ENCODE measurements at places on chromosomes 3 and 15.

GRCh38 chr15:78411061-78411460, 27.0 kb upstream of the IREB2 start:
- DNase-seq, result no peak

DNA sequence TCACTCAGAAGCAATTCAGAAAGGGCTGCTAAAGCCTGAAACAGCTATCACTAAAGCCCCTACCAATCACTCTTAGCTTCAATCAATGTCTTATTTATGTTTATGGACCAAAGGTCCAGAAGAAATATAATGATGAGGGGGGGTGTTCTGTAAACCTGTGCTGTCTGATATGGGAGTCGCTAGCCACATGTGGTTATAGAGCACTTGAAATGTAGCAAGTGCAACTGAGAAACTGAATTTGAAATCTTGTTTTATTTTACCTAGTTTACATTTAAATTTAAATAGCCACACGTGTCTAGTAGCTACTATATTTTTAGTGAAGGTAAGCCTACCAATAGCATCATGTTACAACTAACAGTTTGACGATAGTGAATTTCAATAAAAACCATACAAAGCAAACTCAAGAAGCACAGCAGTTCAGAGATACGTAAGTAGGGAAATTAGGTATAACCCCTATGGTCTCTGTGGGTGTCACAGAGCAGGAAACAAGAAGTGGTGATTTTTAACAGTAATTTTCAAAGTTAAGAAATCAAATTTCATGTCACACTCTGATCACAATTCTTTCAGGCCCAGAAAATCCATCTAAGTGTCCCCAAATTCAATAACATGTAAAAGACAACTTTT, 3.6 kb downstream of the POU1F1 start:
- DNase-seq, result no peak

GRCh38 chr3:185400866-185401265, 37.9 kb downstream of the MAP3K13 start:
- DNase-seq, result no peak

GRCh38 chr3:32249184-32249782, 10.8 kb downstream of the CMTM8 start:
- DNase-seq, result no peak

DNA sequence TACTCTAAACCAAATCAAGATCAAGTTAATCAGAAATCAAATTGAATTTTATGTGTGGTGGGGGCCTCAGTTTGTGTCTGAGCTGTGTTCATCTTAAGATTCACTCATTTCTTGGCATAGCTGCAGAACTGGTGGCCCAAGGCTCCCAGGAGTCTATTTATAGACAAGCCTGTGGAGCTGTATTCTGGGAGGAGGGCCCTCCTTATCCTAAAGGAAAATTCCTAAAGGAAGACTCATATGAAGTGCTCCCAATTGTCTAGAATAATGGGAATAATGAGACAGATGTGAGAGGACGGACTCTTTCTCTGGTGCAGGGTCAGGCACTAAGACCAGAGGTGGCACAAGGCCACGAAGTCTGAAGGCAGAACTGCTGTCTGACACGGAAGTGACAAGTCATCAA, 38.9 kb downstream of the C3orf85 start:
- DNase-seq, result no peak

DNA sequence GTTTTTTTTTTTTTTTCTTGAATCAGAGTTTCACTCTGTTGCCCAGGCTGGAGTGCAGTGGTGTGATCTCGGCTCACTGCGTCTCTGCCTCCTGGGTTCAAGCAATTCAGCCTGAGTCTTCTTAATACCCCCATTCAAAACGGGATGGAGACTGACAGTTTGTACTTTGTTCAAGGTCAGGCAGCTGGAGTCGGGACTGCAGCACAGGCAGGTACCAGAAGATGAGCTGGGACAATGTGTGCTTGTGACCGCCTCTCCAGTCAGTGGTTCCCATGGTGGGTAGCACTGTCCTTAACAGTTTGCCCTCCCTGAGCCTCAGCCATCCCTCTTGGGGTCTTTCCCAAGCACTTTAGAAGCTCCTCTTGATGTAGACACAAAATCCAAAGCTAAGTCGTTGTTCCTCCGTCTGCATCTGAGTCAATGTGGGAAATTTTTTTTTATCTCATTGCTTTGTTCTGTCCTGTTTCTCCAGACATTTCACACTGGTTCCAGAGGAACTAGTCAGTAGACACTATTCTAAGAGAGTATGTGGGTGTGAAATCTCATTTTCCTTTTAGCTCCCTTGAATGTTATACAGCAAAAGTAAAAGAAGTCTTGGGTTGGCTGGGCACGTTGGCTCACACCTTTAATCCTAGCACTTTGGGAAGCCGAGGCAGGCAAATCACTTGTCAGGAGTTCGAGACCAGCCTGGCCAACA, 5.3 kb upstream of the TTLL13 start:
- DNase-seq, result no peak

DNA sequence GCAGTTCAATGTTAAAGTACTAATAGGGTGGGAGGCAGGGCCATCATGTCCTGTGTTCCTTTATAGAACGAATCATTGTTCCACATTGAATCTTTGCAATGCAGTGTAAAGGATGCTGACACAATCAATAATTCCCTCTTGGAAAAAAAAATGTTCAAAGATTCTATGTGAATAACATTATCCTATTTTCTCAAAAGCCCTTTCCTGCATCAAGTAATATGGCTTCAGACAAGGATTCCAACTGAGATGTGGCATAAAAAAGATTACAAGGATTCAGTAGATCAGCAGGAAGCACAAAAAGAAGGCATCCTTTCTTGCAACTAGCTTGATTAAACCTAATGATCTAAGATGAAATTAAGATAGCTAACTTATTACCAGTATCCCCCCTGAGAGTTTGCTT, 454.0 kb upstream of the CADM2 start:
- DNase-seq, result no peak

GRCh38 chr3:180693656-180694055, 14.4 kb upstream of the CCDC39 start:
- peak; percentile 15 for DNase-seq

DNA sequence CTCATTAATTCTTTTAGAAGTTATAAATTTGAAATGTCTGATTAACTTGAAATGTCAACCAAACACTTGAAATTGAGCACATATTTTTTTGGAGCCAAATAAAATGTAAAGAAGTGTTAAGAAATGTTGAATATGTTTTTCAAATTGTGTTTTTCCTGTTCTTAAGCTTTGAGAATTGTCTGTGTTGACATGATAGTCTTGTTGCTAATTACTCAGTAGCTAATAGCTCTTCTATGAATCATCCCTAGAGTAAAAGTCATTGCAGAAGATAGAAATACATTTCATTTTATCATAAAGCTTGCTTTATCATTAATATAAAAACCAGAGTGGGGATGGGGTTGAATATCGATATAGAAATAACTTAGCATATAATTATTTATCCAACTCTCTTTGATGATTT, 41.9 kb upstream of the ABHD10 start:
- DNase-seq, result no peak
